AG04449 (cell line): ENCODE measurements at places on chromosomes 11 and 22.

- no peak for DNase-seq
Observed at GRCh38 chr22:46068181-46068592, 82.1 kb upstream of the PPARA start.

GRCh38 chr11:47501101-47501500 is 51.8 kb downstream of the CELF1 start:
- no peak for DNase-seq

- no peak for DNase-seq
Observed at GRCh38 chr11:18193010-18193409, 20.4 kb downstream of the MRGPRX4 start.

DNA sequence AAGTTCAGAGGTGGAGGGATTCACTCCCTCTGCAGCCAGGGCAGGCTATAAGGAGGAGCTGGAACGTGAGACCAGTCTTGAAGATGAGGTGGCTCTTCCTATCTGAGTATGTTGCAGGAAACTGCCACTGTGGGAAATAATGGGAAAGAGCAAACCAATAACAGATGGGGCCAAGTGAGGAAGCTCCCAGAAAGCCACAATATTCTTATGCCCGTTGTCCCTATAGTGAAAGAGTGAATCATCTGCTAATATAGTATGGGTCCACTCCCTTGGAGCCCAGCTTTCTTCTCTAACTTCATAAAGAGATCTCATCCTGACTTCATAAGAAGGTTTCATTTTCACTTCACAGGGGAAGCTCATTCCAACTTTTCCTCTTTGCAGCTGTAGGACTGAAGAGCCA is 206.4 kb downstream of the BLID start:
- DNase-seq = no peak
